ENCODE measurements at places on chromosomes 4 and X.

DNA sequence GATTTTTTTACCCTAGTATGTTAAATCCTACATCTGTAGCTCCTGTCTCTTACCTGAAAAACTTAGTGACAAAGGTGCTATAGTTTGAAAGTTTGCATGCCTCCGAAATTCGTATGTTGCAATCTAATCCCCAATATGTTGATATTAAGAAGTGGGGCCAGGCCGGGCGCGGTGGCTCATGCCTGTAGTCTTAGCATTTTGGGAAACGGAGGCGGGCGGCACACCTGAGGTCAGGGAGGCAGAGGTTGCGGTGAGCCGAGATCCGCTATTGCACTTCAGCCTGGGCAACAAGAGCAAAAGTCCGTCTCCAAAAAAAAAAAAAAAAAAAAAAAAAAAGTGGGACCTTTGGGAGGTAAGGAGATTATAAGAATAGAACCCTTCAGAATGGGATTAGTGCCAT is 471.3 kb upstream of the TECRL start:
- DNase-seq = no peak

- DNase-seq = no peak
These were observed 195.5 kb downstream of the RELL1 start for GRCh38 chr4:37490391-37491347.

- DNase-seq = no peak
These were observed 2137.1 kb upstream of the TENM3 start for GRCh38 chr4:180106122-180106521.

- no peak for DNase-seq
These were observed 51.5 kb downstream of the IL1RAPL1 start for GRCh38 chrX:28638775-28639174.

DNA sequence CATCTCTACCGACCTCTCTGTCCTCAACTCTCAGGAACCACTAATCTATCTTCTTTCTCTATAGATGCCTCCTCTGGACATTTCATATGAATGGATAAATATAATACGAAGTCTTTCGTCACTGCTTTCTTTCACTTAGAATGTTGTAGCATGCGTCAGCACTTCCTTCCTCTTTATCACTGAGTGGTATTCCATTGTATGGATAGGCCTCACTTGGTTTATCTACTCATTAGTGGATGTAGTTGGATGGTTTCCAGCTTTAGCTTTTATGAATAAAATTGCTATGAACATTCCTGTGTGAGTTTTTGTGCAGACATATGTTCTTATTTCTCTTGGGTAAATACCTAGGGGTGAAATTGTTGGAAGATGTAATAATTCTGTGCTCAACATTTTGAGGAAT is 528.2 kb upstream of the FAT1 start:
- DNase-seq = no peak

- DNase-seq = no peak
These were observed 561.3 kb upstream of the GRIA3 start for GRCh38 chrX:122622795-122623194.

- DNase-seq = no peak
These were observed 13.8 kb downstream of the FAM53A start for GRCh38 chr4:1670279-1670678.

DNA sequence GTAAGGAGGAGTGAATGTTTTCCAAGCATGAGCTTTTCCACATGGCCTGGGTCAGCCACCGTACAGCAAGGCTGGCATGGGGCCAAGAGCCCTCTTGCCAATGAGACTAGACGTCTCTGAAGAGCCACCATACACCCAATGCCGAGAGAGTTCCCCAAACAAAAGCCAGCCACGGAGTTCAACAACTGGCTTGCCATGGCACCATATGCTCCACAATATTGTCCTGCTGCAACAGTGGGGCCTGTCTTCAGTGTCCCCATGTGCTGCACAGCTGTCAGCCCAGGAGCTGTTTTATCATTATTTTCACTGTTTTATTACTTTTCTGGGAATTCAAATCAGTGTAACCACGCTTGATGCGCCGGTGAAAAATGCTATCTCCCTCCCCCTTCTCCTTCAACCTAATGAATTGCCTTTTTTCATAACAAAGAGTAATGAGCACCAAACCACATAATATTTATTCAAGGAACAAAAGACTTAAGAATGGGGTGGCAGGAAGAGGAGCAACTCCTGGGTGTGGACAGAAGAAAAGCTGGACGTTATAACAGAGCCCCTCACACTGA is 18.4 kb downstream of the MAML3 start:
- no peak for DNase-seq

DNA sequence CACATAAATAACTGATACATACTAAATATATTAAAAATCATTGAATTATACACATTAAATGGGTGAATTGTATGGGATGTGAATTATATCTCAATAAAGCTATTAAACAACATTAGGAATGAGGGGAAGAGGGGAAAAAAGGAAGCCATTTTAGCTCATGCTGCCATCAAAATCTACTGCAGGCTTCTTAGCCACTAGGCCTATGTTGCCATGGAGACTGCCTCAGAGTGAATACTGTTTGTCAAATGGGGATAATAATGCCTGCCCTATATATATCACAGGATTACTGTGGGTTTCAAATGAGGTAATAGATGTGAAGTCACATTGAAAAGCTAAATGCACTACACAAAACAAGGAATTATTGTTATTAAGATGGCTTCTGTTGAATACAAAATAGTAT is 21.2 kb downstream of the TMEM255A start:
- no peak for DNase-seq

GRCh38 chr4:162116095-162116779 is 47.6 kb downstream of the FSTL5 start:
- no peak for DNase-seq

GRCh38 chr4:26821677-26822503 is 38.8 kb upstream of the STIM2 start:
- no peak for DNase-seq

- DNase-seq = no peak
These were observed 137.4 kb downstream of the CEP135 start for GRCh38 chr4:56086073-56086541.

DNA sequence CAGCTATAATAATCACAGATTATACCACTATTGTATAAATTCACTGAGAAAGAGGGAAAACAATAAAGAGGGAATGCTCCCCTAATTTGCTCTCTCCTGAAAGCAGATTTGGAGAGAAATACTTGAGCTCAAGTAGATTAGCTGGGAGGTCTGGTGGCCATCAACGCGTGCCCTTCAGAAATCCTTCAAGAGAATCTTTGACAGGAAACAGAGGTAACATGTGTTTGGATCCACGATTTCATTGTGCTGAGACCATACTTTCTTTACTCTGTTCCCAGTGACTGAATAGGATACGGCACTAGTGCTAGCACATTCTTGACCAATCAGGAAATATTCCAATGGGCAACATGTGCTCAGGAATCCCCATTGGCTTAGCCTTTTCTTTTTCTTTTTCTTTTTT is 1395.3 kb downstream of the RAPGEF2 start:
- DNase-seq = no peak

- DNase-seq = no peak
These were observed 48.1 kb upstream of the ARHGEF6 start for GRCh38 chrX:136828830-136829229.

- DNase-seq = no peak
These were observed 78.9 kb upstream of the BMPR1B start for GRCh38 chr4:94678896-94679295.

DNA sequence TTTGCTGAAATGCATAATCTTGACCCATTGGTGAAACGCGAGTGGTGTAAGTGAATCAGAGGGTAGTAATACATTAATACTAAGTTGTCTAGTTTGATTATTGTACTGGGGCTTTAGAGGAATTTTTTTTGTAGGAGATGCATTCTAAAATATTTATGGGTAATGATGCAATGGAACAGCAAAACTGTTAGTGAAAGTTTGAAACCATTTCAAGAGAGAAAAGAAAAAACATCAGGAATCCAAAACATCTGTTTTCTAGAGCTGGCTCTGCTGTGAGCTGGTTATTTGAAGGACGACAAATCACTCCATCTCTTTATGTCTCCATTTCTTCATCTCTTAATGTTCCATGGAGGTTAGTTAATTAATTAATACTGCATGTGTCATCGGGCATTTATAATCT is 351.9 kb upstream of the FAT1 start:
- DNase-seq = no peak

GRCh38 chrX:118807151-118808017 is 16.2 kb upstream of the ZCCHC12 start:
- DNase-seq = no peak

GRCh38 chr4:100014616-100015015 is 64.5 kb upstream of the H2AZ1 start:
- no peak for DNase-seq

DNA sequence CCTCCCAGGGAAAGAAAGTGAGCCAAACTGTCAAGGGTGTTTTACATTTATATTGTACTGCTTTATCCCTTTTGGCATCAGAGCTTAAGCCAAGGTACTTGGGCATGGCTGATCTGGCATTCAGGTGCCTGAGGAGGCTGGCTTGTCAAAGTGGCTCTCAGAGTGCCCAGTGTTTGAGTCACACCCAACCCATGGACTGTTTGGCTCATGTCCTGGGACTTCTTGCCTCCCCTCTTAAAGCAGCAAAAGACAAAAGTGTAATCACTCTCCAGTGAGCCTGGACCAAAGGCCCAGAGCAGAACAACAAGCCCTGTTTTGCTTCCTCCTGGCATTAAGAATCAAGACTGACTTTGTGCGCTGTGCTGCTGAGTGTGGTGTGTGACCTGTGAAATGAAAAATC is 311.7 kb upstream of the TAPT1 start:
- DNase-seq = no peak

DNA sequence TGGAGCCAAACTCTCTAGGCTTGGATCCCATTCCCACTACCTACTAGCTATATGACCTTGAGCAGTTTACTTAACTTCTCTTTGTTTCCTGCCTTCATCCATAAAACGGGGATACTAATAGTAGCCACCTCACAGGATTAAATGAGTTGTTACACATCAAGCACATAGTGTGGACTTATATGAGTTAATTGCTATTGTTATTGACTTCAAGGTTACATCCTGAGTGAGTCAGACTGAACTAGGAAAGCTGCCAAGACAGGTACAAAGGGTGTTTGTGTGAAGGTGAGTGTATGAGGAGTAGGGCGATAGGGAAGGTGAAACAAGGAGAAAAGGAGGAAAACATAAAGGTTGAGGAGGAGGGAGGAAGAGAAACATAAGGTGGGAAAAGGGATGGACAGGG is 32.2 kb downstream of the TFDP3 start:
- DNase-seq = no peak

DNA sequence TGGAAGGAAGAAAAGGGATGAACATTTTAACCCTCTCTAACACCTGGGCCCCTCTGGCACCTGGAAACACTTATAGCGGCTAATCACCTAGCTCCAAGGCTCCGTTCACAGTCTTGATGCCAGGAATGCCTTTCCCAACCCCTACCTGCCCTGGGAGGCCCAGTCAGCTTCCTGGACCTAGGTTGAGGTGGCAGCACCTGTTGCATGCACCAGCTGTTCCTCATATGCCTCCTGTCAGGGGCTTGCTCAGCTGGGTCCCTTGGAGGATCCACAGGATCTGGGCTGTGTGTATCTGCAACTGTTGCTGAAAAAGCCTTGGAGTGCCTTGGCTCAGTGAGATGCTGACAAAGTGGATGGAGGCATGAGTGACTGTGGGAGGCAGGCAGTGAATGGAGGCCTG is 4.4 kb downstream of the CFP start:
- no peak for DNase-seq

DNA sequence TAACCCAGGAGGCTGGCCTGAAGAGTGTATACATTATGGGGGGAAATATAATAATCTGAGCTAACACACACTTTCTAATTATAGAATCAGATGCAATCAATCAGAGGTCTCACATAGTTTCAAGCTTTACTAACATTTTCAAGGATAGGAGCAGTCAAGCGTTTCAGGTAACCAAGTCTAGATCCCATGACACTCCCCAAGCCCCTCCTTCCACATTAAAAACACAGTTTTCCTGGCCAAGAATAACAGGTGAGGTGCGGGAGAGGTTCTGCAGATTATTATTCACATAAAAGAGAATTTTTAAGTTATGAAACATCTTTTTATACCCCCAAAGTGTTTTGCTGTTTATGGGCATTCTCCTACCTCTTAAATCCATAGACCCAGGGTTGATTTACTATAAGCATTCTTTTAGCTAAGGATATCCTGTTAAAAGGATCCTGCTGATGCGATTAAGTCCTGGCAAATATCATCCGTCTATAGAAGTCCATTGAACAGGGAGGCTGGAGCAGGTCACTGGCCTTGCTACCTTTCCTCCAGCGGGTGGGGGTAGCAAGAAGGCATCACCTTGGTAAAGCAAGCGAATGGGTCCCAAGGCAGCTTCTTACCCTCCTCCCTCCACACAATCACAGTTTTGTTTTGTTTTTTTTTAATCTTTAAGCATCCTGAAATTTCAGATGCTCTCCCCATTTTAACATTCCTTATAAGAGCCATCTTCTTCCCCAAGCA is 104.7 kb upstream of the GPM6A start:
- DNase-seq = no peak

GRCh38 chr4:69321153-69321729 is 41.0 kb downstream of the UGT2B28 start:
- DNase-seq = no peak

DNA sequence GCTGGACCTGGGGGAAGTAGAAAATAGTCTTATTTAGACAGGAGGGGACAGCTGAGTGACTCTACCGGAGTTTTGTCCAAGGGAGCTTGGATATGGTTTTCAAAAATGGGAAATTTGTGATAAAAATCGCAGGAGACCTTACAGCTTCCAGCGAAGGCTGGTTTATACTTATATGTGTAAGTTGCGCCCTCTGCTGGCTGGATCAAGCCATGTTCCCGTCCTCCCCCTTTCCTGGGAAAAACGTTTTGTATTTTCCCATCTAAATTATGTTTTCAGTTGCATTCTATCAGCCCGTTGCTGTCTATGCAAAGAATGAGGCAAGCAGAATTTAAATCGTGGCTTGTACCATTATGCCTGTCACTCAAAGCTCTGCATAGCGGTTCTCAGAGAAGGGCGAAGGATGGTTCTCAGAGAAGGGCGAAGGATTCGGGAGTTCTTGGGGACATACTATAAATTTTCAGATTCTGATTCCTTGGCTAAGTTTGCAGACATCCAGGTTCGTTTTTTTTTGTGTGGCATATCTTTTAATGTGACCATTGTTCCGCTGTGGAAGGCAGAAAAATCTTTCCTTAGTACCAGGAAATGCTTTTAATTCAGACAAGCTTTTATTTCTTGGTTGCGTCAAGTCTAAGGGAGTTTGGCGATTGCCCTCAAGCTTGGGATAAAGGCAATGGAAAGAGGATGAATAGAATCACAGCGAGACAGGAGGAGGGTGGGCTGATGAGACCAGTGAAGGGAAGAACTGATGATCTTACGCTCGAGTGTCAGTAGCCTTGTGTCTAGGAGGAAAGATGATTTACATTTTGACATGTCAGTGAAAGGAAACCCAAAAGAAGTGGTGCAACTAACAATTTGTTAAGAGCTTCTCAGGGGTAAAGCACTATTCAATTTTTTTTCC is 128.5 kb upstream of the ARX start:
- peak; percentile 2 for DNase-seq

GRCh38 chr4:153950100-153950979 is 161.5 kb upstream of the SFRP2 start:
- no peak for DNase-seq

- no peak for DNase-seq
These were observed 460.4 kb upstream of the BOD1L1 start for GRCh38 chr4:14087921-14088320.

- DNase-seq = no peak
These were observed 203.5 kb downstream of the PRDM5 start for GRCh38 chr4:120718979-120719566.
